ENCODE measurements at places on chromosomes 3 and 15. TPM values are rescaled to one million over a fixed set of nuclear protein-coding genes. Genes with fewer than 3 reads are reported as not detected.

Gene ASB14
- total RNA-seq = not detected

Gene SEMA3F
- total RNA-seq = 36.0 TPM

Gene ACAN
- total RNA-seq = not detected

Gene MITF
- 40.0 TPM for total RNA-seq

Gene TRIP4
- 6.7 TPM for total RNA-seq

Gene ACKR4
- total RNA-seq = not detected

Gene KIF7
- total RNA-seq = 6.1 TPM

Gene SCAANT1
- total RNA-seq = not detected

Gene ACVR2B
- total RNA-seq = 4.4 TPM

Gene ARPIN
- total RNA-seq = 9.1 TPM

Gene EIF4G1
- 519 TPM for total RNA-seq

GRCh38 chr15:50051811-50052419 is 67.1 kb downstream of the ATP8B4 start:
- DNase-seq = peak; percentile 19

GRCh38 chr3:111781561-111782446 is 77.3 kb upstream of the PHLDB2 start:
- no peak for DNase-seq

DNA sequence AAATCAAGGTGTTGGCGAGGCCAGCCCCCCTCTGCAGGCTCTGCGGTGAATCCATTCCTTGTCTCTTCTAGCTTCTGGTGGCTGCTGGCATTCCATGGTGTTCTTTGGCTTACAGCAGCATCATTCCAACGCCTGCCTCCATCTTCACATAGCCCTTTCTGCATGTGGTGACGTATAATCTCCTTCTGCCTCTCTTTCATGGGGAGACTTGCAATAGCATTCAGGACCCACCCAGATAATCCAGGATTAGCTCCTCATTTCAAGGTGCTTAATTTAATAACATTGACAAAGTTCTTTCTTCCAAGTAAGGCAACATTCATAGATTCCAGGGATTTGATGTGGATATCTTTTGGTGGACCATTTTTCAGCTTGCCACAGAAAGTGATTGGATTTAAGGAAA is 35.8 kb downstream of the ISG20 start:
- no peak for DNase-seq

GRCh38 chr3:167716920-167717319 is 17.8 kb downstream of the PDCD10 start:
- no peak for DNase-seq

GRCh38 chr15:59656897-59657634 is at the start of gene GTF2A2:
Gene GTF2A2 (minus strand): TSS chr15:59657515. CDS start chr15:59652277, 5,238 bp downstream.
- DNase-seq = peak; percentile 52

DNA sequence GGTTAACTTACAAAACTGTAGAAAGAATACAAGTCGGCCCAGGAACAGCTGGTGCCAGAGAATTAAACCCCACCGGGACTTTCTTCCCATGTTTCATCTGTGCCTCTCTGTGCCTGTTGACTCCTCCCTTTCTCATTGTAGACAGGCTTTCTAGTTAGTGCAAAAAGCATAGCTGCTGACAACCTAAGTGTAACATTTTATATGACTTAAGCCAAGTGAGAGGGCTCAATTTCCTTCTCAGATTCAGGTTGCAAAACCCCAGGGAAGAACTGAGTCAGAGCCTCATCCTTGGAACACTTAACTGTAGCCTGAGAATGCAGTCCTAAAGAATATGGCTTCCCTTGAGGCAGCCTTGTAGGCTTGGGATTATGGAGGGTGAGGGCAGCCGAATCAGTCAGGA is 302.5 kb upstream of the AZI2 start:
- DNase-seq = peak; percentile 1

- DNase-seq = no peak
Observed at GRCh38 chr15:77684341-77685081, 51.8 kb upstream of the LINGO1 start.

DNA sequence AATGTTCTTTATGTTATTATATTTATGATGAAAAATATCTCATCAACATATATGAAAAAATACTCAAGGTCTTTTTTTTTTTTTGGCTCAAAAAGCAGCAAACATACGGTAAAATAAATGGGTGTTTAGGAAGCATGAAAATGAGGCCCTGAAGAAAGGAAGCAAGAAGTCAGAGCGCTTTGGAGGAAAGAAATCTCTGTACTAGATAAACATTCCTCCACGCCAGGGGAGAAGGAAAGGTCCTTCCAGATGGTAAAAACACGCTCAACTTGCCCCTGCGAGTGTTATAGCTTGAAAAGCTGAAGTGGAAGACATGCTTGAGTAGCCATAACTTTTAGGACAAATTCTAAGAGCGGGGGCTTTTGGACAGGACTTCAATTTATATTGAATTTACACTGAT is 52.9 kb downstream of the FEM1B start:
- DNase-seq = no peak

DNA sequence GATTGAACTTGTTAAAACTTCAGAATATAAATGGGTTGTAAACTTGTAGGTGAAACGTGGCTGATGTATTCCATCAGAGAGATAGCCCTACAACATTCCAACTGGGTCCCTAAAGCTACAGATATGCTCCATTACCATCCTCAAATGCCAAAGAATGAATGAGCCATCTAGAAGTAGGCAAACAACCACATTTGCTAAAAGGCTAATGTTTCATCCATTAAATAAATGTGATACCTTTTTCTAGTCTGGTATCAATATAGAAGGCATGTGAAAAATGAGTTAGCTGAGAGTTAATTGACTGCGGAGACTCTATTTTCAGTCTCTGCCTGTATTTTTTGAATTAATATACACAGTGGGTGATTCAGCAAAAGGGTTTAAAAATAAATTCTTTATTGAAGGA is 203.8 kb downstream of the RBMS3 start:
- DNase-seq = peak; percentile 13

DNA sequence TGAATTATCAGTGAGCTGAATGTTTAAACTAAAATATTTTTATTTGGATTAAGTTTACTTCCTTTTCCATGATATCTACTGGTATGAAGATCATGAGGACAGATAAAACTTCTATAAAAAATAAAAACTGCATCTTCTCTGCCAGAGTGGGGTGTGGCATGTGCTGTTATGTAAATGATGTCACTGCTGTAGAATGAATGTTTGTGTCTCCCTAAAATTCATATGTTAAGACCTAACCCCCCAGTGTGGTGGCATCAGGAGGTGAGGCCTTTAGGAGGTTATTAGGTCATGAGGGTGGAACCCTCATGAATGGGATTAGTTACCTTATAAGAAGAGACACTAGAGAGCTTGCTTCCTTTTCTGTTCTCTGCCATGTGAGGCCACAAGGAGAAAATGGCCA is 178.7 kb upstream of the DPH6 start:
- no peak for DNase-seq

- no peak for DNase-seq
Observed at GRCh38 chr15:31452595-31453557, 126.2 kb downstream of the KLF13 start.

- DNase-seq = peak; percentile 75
Observed at GRCh38 chr15:62957130-62957529, 85.4 kb upstream of the TPM1 start.

DNA sequence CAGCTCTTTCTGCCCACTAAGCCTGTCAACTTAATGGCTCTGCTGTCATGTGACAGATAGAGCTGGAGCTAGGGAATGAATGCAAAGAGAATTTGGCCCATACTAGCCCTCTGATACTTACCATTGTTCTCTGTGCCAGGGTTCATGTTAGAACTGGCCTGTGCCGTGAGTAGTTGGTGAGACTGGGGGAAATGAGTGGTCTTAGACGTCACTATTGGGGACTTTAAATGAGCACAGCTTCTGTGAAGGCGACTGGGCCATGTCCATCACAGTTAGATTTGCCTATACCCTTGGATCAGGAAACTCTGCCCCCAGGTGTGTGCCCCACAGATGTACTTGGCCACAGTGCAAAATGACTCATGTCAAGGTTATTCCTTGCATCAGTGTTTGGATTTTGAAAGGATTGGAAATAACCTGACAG is 124.9 kb downstream of the PTPRG start:
- DNase-seq = no peak

- DNase-seq = no peak
Observed at GRCh38 chr15:64333516-64333915, 22.5 kb downstream of the CSNK1G1 start.

DNA sequence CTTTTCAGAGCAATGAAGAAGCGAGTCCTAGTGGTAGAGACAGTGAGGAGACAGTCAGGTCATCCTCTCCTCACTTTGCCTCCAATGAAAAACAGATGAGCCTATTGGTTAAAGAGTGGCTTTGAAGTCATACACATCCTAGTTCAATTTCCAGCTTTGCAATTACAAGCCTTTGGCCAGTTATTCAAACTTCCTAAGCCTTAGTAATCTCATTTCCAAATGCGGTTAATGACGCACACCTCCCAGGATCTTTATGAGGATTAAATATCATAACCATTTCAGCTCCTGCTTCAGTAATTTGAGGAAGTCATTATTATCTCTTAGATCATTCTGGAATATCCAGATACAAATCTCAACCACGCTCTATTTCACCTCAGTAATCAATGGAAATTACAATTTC is 10.0 kb upstream of the ST6GAL1 start:
- DNase-seq = no peak

All from epithelial cell of proximal tubule (primary cell).